ENCODE measurements at places on chromosomes 3 and 15. TPM values are rescaled to one million over a fixed set of nuclear protein-coding genes. Genes with fewer than 3 reads are reported as not detected.

- no peak overlapping the region for H3K4me3 ChIP-seq
- no peak for DNase-seq
- H3K27me3 ChIP-seq: no peaks in the 10 kb centered on the region
- no peak overlapping the region for H3K27ac ChIP-seq
Measured at GRCh38 chr3:54954521-54954920, 26.7 kb upstream of the LRTM1 start.

DNA sequence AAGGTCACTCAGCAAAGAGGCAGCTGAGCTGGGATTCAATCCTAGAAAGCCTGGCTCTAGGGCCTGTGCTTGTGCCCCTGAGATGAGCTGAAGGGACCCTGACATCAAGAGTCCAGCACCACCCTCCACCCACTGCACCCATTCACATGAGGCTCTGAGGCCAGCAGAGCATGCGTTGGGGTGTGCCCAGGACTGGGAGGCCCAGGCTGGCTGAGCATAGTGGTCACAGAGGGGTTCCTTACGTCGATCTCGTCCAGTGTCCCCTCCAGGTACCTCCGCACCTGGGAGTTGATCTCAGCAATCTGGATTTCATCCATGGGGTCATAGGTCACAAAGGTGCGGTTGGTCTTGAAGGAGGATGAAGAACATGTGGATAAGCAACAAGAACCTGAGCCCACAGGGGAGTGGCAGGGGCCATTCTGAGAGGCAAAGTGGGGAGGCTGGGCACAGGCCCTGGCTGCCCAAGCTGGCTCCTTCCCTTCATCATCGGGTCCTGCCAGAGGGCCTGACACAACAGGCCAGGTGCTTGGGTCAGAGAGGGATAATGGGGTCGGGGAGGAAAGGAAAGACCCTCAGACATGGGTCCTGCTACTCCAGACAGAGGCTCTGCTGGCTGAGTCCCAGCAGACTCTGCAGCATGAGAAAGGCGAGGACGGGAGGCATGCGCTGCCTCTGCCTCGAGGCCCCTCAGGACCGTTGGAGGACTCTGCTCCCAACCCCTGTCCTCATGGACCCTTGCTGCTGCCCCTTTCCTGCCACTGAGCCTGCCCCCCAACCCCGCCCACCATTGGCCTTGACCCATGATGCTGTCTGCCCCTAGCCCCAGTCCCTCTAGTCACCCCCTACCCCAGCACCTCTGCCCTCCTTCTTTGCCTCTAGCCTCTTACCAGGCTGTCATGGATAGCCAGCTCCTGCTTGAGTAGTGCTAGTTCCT, 35.2 kb downstream of the KIF9 start:
- H3K36me3 ChIP-seq: no peaks in the 10 kb centered on the region
- no peak overlapping the region for H3K27ac ChIP-seq
- H3K27me3 ChIP-seq: no peaks in the 10 kb centered on the region
- no peaks in the 10 kb centered on the region for H3K4me1 ChIP-seq

DNA sequence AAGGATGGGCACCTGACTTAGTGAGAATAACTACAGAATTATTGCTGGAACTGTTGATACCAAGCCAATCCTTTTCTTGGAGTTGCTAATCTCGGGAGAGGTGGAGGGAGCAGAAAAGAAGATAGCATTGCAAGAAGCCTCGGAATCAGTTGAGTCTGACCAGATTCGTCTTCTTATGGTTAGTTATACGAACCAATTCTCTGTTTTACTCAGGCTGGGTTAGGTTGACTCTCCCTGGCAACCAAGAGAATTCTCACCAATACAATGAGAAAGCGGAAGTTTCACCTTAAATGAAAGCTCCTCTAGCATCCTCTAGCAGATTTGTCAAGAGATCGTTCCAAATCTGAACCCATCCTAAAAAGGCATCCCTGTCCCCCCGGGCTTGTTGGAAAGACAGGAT, 43.5 kb upstream of the UBE2E1 start:
- no peaks in the 10 kb centered on the region for H3K36me3 ChIP-seq
- no peaks in the 10 kb centered on the region for H3K4me1 ChIP-seq
- no peak overlapping the region for H3K4me3 ChIP-seq
- H3K27me3 ChIP-seq: no peaks in the 10 kb centered on the region
- DNase-seq: no peak
- H3K27ac ChIP-seq: no peak overlapping the region

GRCh38 chr3:27078246-27078913, 290.8 kb downstream of the NEK10 start:
- no peaks in the 10 kb centered on the region for H3K27me3 ChIP-seq
- H3K27ac ChIP-seq: no peak overlapping the region
- no peak for DNase-seq
- no peak overlapping the region for H3K4me3 ChIP-seq
- no peaks in the 10 kb centered on the region for H3K36me3 ChIP-seq

DNA sequence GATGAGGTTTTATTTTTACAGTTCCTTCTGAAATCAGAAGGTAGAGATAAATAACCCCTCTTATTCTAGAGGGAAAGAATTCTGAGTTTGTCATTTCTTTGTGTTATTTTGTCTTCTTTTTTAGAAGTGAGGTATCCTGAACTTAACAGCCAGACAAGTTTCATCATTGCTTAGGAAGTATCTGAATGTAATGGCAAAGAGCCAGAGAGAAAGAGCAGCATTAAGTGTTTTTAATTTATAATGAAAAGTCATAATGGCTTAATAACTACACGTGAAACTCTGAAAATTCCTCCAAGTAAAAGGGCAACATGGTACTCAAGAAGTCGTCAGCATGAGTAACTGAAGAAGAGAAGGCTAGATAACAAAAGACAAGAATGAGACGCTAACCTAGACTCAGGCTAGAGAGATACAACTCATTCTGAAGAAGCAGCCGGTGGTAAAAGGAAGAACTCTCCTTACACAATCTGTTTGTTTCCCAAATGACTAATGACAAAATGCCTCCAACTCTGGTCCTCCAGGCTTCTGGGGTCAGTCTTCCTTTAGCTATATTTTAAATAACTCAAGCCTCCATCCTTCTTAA, 116.2 kb upstream of the NECTIN3 start:
- H3K4me3 ChIP-seq: no peak overlapping the region
- H3K27ac ChIP-seq: no peak overlapping the region
- H3K36me3 ChIP-seq: no peaks in the 10 kb centered on the region
- no peaks in the 10 kb centered on the region for H3K27me3 ChIP-seq

- DNase-seq: no peak
- no peaks in the 10 kb centered on the region for H3K27me3 ChIP-seq
Measured at GRCh38 chr15:85280203-85280602, 100.2 kb upstream of the AKAP13 start.

Gene AMOTL2
- total RNA-seq: 96.0 TPM

DNA sequence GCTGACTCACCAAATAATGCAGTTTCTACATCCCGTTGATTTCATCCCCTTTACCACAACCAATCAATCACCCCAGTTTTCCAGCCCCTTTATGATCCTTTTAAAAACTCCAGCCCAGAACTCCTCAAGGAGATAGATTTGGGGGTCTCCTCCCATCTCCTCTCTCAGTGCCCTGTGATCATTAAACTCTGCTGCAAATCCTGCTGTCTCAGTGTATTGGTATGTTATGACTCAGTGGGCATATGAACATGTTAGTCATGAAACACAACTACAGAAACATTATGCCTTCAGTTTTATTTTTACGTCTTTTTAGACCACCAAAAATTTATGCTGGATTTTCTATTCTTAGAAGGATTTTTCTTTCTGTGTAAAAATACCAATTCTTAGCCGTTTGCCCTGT, 213.7 kb downstream of the DIPK2A start:
- no peak for DNase-seq
- peaks cover 6% of the 10 kb centered on the region for H3K4me1 ChIP-seq
- no peak overlapping the region for H3K4me3 ChIP-seq
- H3K36me3 ChIP-seq: no peaks in the 10 kb centered on the region
- no peak overlapping the region for H3K27ac ChIP-seq

Gene CCR9
- not detected for total RNA-seq

- no peaks in the 10 kb centered on the region for H3K27me3 ChIP-seq
- peaks cover 72% of the 10 kb centered on the region for H3K4me1 ChIP-seq
- peaks cover 25% of the 10 kb centered on the region for H3K36me3 ChIP-seq
Measured at GRCh38 chr3:161104561-161105551, at the start of gene B3GALNT1. Gene B3GALNT1, minus strand, starts transcription at chr3:161105349. Its CDS starts 18,595 bp downstream, at chr3:161086754.

GRCh38 chr3:142273501-142273900, 48.1 kb upstream of the GK5 start:
- H3K36me3 ChIP-seq: no peaks in the 10 kb centered on the region
- H3K27ac ChIP-seq: no peak overlapping the region
- no peak overlapping the region for H3K4me3 ChIP-seq
- H3K27me3 ChIP-seq: no peaks in the 10 kb centered on the region
- no peak for DNase-seq

DNA sequence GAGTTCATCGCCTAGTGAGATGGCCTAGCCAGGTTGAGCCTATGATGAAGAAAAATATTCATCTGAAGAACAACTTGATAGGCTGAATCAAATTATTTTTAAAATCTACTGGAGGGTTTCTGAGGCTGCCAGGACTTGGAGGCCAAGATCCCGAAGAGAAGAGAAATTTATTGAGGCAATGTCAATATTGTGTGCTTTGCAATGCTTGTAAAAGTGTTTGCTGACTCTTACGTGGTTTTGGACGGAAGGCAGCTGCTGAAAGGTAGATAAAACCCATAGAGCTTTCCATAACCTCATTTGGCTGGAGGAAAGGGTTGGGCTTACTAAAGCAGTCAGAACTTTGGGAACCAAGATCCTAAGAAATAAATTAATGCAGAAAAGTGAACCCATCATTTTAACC, 361.0 kb upstream of the IL12A start:
- H3K36me3 ChIP-seq: no peaks in the 10 kb centered on the region
- peaks cover 61% of the 10 kb centered on the region for H3K4me1 ChIP-seq
- peak; percentile 96 for DNase-seq
- H3K4me3 ChIP-seq: peak overlapping the region; percentile 3

- H3K4me1 ChIP-seq: peaks cover 28% of the 10 kb centered on the region
- peak; percentile 8 for DNase-seq
- peaks cover 20% of the 10 kb centered on the region for H3K36me3 ChIP-seq
- no peak overlapping the region for H3K27ac ChIP-seq
- H3K27me3 ChIP-seq: no peaks in the 10 kb centered on the region
- no peak overlapping the region for H3K4me3 ChIP-seq
Measured at GRCh38 chr15:34853001-34853758, 57.8 kb upstream of the ACTC1 start.

GRCh38 chr3:155088706-155089345, 8.7 kb downstream of the MME start:
- H3K27me3 ChIP-seq: no peaks in the 10 kb centered on the region
- peaks cover under 1% of the 10 kb centered on the region for H3K4me1 ChIP-seq
- H3K27ac ChIP-seq: no peak overlapping the region
- peak; percentile 11 for DNase-seq
- H3K4me3 ChIP-seq: no peak overlapping the region
- no peaks in the 10 kb centered on the region for H3K36me3 ChIP-seq

Gene RAD51
- total RNA-seq: 17.3 TPM

- no peak overlapping the region for H3K27ac ChIP-seq
- H3K36me3 ChIP-seq: no peaks in the 10 kb centered on the region
- peaks cover 9% of the 10 kb centered on the region for H3K4me1 ChIP-seq
- H3K4me3 ChIP-seq: no peak overlapping the region
- peaks cover 5% of the 10 kb centered on the region for H3K27me3 ChIP-seq
Measured at GRCh38 chr3:119084371-119085069, 49.9 kb upstream of the IGSF11 start.

Measured in PC-3 (cell line).